ENCODE measurements at places on chromosomes 11 and 22.

DNA sequence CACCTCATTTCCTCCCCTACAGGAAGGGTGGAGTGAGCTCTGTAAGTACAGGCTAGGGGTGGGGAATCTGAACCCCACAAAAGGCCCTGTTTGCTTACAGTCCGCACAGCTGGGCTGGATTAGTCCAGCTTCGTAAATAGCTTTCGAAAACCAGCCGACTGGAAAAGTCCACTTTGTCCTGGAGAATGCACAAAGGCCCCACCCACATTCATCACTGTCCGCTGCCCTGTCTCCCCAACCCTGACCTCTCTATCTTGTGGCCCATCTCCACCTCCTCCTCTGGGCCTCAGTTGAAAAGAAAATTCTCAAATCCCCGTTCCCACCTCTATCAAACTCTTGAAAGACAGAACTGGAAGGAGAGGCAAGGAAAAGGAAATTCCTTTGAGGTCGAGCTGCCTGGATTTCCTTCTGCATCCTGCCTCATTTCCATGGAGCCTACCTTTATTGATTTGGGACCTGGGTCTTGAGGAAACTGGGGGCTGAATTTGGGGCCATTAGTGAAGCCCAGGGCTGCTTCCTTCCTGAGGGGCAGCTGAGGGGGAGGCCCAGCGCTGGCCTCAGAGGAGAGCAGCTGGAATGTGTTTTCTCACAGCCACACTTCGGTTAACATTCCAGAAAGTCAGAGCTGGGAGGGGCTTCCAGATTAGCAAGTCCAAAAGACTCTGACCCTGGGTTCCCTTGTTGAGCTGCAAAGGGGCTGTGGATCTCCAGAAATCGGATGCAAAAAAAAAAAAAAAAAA is 147.6 kb downstream of the FBXO7 start:
- DNase-seq = no peak

GRCh38 chr11:34668583-34669053 is 47.7 kb downstream of the EHF start:
- no peak for DNase-seq

GRCh38 chr11:62962391-62962790 is 22.4 kb downstream of the SLC22A6 start:
- DNase-seq = no peak

- DNase-seq = no peak
These were observed 23.9 kb downstream of the SLC22A12 start for GRCh38 chr11:64614917-64615316.

- no peak for DNase-seq
These were observed 35.1 kb downstream of the TTC17 start for GRCh38 chr11:43393765-43394355.

GRCh38 chr11:115188898-115189278 is 315.3 kb downstream of the CADM1 start:
- DNase-seq = no peak

- DNase-seq = no peak
These were observed 8.5 kb downstream of the FHIP1B start for GRCh38 chr11:6225896-6226295.

- no peak for DNase-seq
These were observed 46.0 kb upstream of the HIPK3 start for GRCh38 chr11:33211153-33211552.

DNA sequence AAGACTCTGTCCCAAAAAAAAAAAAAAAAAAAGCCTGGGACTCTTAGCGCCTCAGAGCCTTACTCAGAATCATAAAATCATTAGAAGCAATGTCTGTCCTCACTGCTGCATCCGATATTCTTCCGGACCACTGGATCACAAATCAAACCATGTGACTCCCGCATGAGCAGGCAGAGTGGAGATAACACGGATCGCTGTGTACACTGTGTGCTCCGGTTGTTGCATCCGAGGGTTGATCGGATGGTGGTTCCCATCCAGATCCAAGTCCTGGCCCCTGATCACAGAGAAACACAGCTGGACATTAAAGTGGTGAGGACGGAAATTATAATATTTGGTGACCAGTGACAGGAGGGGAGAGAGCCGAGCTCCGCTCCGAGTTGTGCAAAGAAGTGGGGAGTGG is 9.7 kb upstream of the TXNRD2 start:
- DNase-seq = no peak

DNA sequence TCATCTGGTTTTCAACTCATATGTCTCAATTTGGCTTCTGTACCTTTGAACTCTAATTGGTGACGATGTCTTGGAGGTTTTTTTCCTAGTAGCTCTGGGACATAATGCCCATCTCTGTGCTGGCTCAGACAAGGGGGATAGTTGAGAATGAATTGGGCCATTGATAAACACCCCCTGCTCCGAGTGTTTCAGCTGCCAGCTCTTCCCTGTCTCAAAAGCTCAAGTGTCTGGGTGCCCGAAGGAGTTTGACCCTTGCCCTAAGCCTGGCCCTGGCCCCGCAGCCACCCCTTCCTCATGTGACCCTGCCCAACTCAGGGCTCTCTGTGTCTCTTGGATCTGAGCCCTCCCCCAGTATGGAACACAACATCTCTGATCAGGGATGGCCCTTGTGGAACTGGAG is 3.0 kb downstream of the INSC start:
- DNase-seq = no peak
